Right kidney (tissue), 9 donors: ENCODE measurements at places on chromosomes 4 and X.

DNA sequence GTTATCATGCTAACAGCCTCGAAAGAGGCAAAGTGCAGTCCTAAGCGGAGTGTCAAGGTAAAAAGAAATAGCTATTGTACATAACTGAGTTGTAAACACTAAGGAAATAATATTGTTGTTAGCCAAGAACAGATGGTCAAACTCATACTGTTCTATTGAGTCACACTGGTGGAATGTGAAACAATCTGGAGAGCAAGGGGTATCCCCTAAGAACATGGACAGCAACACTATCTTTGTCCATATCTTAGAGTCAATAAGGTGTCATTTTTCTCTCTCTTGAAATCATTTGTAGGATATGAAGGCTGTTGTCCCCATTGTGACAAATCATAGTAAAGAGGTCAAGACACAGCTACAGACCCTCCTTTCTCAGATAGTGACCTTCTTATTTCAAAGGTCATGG is 4.5 kb upstream of the PDGFC start:
- no peak for DNase-seq

DNA sequence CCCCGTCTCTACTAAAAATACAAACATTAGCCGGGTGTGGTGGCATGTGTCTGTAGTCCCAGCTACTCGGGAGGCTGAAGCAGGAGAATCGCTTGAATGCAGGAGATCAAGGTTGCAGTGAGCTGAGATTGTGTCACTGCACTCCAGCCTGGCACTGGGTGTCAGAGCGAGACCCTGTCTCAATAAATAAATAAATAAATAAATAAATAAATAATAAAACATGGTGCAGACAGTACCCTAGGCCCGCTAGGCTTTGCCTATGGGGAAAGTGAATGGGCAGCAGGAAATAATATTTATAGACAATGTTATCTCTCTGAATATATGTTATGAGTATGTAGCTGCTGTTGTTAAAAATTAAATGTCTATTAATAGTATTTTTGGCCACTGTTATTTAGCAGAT is 130.4 kb downstream of the LARP7 start:
- no peak for DNase-seq

- no peak for DNase-seq
These were observed 6.2 kb downstream of the PORCN start for GRCh38 chrX:48514868-48515460.

DNA sequence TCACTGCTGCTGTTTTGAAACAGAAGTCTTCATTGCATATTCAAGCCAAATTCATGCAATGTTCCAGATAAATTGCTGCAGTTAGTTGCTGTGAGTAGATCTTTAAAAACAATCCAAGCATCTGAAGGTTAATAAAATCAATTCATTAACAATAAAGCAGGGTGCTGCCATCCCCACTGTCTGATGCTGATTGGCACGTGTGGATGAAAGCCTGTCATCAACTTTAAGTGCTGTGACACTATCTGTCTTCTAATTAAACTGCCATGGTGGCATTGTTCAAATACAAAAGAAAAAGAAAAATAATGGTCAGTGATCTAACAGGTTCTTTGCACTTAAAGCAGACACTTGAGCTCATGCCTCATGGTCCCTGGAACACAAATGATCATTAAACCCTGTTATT is 63.0 kb upstream of the MND1 start:
- no peak for DNase-seq

- peak; percentile 28 for DNase-seq
These were observed 12.8 kb downstream of the TBC1D9 start for GRCh38 chr4:140743194-140743931.

DNA sequence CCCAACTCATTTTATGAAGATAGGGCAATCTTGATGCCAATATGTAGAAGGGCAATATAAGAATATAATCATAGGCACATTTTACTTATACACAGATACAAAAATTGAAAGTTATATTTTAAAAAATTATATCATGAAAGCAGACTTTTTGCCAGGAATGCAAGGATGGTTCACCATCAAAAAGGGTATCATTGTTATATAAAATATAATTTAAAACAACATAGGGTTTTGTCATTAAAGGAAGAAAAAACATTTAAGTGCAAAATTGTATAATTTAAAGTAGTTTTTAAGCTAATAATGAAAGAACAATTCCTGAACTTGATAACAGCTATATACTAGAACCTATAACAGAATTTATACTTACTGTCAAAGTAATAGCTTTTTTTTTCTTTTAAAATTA is 15.9 kb downstream of the AREG start:
- DNase-seq, result no peak

- DNase-seq, result no peak
These were observed 538.7 kb upstream of the PCDH7 start for GRCh38 chr4:30181512-30181911.

DNA sequence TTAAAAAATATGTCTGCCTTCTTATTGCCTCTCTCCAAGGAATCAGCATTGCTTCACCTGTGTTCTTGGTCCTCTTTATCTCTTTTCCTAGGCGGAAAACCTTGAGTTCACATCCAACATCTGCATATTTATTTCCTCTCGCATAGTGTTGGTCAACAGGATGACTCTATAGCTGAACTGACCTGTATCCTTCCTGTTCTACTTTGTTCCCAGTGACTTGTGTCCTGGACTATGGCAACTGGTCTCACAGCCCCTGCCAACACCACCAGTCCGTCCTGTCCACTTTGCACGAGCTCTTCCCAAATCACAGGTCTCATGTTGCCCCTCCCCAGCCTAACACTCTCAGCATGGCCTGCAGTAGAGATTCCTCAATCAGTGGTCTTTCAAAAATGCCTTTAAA is 2.0 kb downstream of the DIPK2B start:
- DNase-seq, result no peak

DNA sequence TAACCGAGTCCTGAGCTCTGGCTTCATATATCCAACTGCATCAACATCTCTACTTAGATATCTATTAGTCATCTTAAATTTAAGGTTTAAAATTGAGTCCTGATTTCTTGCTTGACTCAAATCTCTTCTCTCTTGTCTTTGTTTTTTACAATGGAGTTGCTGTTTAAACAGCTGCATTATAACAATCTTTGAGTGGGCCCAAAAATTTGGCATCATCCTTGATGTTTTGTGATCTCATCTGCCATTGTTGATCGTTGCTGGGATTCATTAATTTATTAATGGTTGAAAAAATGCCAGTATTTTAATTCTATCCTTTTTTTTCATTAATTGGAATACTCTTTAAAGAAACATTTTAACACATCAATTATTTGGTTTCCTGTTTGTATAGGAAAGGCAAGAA is 82.2 kb downstream of the STIM2 start:
- no peak for DNase-seq

DNA sequence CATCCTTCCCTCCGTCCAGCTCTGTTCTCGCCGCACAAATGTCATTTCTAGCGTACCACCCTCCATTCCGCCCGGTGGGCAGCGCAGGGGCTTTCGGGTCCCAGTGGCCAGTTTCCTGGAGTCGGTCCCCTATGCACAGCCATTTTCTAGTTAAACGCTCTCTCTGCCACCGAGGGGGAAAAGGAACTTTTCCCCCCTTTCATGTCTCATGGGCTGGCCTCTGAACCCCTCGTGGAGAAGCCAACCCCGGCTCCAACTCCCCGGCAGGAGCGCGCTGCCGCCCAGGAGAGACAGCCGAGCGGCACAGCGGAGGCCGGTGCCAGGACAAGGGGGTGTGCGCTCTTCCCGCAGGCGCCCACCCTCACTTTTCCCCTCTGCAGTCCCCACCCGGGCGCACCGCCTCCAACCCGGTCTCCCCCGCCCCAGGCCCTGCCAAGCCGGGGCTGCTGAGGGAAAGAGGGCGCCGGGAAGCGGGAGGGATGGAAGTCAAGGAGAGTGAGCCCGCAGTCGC is 662 bp downstream of the APBB2 start:
- no peak for DNase-seq

- no peak for DNase-seq
These were observed 88.2 kb downstream of the PHOX2B start for GRCh38 chr4:41660352-41660751.

- DNase-seq, result no peak
These were observed 4.3 kb downstream of the STIM2 start for GRCh38 chr4:26864899-26865298.

GRCh38 chr4:79177388-79177787 is 148.5 kb downstream of the NAA11 start:
- DNase-seq, result no peak

DNA sequence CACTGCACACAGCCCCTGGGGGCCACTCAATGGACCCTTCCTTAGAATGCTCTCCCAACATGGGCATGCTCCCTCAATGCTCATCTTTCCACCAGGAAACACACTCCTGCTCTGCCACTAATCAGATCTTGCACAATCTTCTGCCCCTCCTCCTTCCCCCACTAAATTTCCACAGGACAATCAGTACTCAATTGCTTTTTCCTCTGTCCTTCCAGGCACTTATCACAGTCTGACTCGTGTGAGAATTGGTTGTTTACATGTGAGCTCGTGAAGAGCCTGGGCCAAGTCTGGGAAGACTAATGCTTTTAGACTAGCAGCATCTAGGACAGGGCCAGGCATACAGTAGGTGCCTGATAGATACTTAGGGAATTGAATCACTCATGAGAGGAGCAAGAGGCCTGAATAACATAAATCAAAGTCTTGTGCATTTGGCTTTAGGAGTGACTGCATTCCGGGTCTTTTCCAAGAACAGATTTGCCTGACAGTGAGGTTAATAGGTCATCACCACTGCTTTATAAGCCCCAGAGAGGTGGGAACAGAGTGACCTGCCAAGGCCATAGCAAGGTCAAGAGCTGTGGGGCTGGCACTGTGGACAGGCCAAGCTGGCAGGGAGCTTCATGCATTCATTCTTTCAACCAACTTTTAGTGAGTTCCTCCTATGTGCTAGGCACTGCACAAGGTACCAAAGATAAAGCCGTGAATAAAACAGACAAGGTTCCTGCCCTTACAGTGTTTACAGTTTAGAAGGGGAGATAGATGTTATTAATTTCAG is 55.0 kb downstream of the PRPS1 start:
- no peak for DNase-seq

DNA sequence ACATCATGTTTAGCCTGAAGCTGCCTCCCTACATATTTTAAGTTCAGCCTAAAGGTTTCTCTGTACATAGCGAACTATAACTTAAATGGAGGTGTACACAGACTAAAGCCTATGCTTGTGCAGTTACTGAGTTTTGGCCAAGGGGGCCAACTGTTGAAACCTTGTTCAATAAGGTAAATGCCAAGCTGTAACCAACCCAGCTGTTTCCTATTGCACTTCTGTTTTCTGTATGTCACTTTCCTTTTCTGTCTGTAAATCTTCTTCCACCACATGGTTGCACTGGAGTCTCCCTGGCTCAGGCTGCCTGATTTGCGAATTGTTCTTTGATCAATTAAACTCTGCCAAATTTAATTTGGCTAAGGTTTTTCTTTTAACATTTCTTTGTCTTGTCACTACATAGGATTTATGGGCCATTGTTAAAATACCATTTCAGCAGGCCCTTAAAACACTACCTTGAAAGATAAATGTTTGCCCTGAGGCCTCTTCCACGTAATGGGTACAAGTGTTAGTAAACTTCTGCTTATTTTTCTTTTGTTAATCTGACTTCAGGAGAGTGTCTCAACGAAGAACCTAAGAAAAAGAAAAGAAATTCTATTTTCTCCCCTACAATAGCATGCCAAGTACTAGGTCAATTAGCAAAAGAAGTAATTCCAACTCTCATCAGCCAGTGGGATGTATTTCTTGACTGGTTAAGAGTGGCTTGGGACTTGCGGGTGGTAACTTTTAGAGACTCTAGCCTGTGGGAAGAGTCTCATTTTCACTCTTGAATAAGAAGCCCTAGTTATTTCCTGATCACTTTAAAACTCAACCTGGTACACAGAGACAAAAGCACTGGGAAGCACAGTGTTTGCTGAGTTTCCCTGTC is 45.7 kb upstream of the PRSS12 start:
- no peak for DNase-seq

DNA sequence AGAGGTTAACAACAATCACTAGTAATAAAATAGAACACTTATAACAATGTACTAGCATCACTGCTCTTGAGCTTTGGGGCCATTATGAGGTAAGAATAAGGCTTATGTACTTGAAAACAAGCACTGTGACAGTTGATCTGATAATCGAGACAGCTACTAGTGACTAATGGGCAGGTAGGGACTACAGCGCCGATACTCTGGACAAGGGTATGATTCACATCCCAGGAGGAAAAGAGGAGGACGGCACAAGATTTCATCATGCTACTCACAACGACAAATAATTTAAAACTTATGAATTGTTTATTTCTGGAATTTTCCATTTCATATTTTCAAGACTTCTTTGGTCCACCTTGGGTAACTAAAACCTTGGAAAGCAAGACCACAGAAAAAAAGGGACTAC is 62.3 kb downstream of the FAM184B start:
- DNase-seq, result no peak

- DNase-seq, result peak; percentile 68
These were observed 3.9 kb downstream of the PCDH10 start for GRCh38 chr4:133152831-133153481.

DNA sequence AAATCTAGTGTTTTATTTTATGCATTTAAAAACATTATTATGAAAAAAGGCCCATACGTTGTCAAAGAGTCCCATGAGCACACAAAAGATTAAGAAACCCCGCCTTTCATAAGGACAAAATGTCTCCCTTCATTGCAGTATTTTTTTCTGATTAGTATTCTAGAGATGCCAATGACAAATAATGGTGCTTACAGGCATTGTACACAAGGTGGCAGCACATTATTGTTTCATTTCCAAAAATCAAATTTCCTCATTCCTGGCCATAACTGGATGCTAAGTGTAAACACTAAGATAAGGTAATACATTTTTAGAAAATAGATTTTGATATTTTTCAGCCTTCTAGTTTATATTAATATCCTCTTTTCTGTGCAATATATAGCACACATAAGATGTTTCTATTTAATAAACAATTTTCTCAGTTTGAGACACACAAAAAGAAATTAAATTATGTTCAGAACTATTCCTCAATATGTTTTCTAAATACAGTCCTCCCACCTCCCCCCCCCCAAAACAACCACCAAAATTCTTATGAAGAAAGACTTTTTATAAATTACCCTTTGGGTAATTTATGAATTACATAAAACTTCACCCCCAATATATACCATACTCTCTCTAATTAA is 47.7 kb downstream of the TIGD2 start:
- DNase-seq, result no peak

DNA sequence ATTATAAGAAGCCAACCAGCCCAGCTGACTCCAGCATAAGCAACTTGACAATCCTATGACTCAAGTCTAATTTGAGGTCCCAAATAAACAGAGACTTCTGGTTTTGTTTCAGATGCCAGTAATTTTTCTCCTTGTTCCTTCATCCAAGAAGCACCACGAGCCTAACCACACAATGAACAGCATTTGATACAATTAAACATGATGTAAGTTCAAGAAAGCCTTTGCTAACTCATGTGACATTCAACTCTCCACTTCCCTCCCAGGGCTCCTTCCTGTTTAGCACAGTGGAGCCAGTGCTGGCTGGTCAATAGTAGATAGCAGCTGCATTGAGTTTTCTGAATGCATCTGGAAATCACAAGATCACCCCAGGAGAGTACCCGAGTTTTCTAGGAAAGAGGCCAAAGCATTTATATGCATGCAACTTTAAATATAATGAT is 206.3 kb downstream of the ARHGAP24 start:
- no peak for DNase-seq

- DNase-seq, result no peak
These were observed 31.8 kb downstream of the KLF3 start for GRCh38 chr4:38695809-38696208.
